Stimulated activated CD8-positive, alpha-beta memory T cell treated with anti-CD3 and anti-CD28 coated beads, Interleukin-4, amount 100 ng/mL, for 1 hour (primary cell): ENCODE measurements at places on chromosomes 4 and X.

DNA sequence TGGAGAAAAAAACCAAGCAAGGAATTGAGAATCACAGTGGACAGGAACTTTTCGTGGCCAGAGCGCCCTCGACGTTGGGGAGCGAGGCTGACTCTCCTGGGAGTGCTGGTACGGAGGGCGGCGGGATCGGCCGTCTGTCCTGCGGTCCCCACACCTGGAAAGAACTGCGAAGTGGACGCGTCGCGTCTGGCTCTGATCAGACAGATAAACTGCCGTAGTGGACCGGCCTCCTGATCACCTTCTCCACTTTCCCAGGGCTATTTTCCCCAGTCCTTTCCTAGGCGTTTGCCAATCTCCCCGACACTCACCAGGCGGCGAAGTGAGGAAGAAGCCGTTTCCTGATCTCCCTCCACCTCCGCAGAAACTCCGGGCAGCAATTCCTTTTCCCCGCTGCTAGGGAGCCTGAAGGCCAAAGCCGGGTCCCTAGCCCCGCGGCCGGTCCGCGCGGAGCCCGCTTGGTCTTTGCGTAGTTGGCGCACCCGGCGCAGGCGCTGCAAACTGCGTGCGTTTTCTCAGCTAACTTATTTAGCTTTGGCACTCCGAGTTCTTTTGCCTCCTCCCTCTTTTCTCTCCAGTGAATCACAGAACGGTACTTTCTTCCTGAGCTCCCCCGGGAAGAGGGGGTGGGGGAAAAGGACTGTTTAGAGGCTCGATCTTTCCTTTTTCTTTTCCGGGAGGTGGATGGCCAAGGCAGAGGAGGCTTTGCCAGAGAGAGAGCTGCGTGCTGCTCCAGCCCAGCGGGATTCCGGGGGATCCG is at the start of gene ARSJ:
Gene ARSJ (minus strand): TSS at position 500 of the 757 bp plus-strand sequence. CDS start 813 bp downstream, outside the sequence.
- DNase-seq = no peak

GRCh38 chr4:110484767-110485166 is 8.8 kb downstream of the ENPEP start:
- no peak for DNase-seq

DNA sequence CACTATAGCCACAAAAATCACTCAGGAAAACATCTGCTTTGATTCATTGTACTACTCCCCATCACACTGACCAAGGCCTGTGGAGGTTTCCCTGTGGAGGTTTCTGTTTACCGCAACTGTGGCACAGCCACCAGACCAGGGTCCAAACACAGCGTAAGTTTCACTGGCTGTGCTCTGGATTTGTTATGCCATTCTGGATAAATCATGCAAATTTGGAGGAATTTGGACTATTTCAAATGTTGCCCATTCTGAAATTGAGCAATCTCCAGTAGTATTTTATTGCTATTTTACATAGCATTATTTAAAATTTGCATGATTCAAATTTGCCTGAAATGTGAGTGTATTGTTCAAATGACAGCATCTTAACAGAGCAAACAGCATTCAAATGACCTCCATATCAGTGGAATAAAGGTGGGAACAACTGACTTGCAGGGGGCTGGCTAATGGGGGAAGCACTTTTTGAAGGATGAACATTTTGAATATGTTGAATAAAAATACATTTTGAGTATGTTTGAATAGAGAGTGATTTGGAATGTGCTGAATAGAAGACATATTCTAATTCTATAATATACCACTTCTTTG is 66.1 kb upstream of the ACSL1 start:
- DNase-seq = no peak

DNA sequence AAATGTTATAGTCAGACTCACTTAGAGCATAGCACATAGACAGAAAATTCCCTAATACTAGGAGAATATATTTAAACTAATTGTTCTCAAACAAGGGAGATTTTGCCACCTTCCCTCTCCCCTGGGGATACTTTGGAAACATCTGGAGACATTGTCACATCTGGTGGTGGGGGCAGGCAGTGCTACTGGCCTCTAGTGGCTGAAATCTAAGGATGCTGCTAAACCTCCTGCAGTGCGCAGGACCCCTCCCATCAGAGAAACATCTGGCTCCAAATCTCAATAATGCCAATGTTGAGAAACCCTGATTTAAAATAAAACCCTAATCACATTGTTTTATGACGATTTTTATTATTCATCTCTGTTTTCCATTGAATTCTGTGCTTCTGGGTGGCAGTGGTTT is 244.9 kb downstream of the FRMPD4 start:
- DNase-seq = no peak
